ENCODE measurements at places on chromosomes 16 and 17.
A peak's percentile ranks its signal among the peaks of the same experiment; 100 is the strongest.

GRCh38 chr16:35750701-35751104 lies 2291.3 kb downstream of the TP53TG3F start:
- no peak for DNase-seq

- no peak for DNase-seq
Measured at GRCh38 chr16:81485824-81486539, 41.4 kb downstream of the CMIP start.

- DNase-seq: no peak
Measured at GRCh38 chr16:2753733-2754020, 1.2 kb downstream of the SRRM2 start.

GRCh38 chr16:71540-72401 lies 660 bp downstream of the RHBDF1 start:
- no peak for DNase-seq

- no peak for DNase-seq
Measured at GRCh38 chr16:5738586-5738985, 641.0 kb upstream of the EEF2KMT start.

- DNase-seq: no peak
Measured at GRCh38 chr16:69179328-69180010, 7.5 kb upstream of the SNTB2 start.

DNA sequence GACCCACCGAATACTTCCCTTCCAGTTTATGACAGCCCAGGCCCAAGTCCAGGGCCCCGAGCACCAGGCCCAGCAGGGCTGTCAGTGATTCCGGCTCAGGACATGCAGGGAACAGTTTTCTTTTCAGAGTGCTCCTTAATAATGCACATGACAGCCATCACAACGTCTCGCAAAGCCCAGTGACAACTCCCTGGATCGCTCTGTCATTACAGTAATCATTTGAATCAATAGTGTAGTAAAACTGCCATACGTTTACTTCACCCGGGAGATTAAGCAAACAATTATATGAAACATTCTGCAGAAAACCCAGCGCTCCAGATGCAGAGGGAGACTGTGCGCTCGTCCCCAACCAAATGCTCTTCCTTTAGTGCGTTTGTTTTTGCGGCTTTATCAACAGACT lies 162.6 kb upstream of the CDH13 start:
- no peak for DNase-seq

GRCh38 chr17:78144147-78144719 lies 2.0 kb upstream of the C17orf99 start:
- no peak for DNase-seq

DNA sequence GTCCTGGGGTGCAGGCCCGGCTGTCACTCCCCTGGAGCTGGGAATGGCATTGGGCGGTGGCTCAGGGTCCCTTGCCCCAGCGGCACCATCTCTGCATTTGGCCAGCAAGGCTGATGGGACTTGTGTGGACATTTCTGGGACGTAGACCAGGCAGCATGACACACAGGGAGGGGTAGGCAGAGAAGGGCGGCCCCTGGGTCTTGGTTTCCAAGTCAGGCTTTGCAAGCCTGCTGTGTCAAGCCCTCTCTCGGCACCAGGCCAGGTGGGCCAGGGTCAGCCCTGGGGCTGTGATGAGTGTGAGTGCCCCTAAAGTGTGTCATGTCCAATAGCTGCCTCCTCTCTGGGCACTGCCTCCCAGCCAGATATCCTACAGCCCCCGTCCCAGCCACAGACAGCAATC lies 335.2 kb downstream of the SEC14L1 start:
- no peak for DNase-seq

DNA sequence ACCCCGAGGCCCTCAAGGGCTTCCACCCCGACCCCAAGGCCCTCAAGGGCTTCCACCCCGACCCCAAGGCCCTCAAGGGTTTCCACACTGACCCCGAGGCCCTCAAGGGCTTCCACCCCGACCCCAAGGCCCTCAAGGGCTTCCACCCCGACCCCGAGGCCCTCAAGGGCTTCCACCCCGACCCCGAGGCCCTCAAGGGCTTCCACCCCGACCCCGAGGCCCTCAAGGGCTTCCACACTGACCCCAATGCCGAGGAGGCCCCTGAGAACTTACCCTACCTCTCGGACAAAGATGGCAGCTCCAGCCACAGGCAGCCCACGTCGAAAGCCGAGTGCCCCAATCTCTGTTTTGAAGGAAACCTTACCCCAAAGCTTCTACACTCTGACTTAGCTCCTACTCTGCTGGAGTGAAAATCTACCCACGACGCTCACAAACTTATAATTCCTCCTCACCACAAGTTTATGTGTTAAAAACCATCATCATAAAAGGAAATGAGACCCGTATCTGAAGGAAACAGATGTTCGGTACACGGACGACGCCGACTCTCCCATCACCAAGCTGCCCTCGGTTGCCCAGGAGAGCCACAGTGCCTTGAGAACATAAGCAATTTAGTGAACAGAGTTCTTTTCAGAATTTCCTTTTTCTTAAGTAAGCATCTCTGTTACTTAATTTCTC lies 61.2 kb upstream of the RPH3AL start:
- no peak for DNase-seq

- no peak for DNase-seq
Measured at GRCh38 chr16:83935005-83935857, 17.8 kb upstream of the OSGIN1 start.

DNA sequence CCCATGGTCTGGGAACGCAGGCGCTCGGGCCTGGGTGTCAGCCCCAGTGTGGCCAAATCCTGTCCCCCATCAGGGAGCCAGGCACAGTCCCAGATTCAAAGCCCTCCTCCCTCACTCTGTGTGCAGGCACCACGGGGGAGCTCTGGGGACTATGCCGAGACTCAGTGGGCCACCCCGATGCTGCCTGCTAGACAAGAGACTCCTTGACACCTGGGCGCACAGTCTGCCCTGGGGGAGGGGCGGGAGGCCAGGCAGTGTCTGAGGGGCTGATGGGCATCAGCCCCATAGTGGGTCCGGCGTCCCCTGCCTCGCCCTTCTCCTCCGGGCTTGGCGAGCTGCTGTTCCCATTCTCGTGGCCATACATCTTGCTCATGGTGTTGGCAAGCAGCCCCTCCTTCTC lies 8.5 kb upstream of the CD79B start:
- DNase-seq: no peak

- no peak for DNase-seq
Measured at GRCh38 chr17:1091900-1092299, 87.9 kb downstream of the ABR start.

- DNase-seq: no peak
Measured at GRCh38 chr17:64236827-64237403, 26.1 kb downstream of the TEX2 start.

GRCh38 chr16:89201439-89202377 lies 1.4 kb upstream of the SLC22A31 start:
- DNase-seq: no peak

DNA sequence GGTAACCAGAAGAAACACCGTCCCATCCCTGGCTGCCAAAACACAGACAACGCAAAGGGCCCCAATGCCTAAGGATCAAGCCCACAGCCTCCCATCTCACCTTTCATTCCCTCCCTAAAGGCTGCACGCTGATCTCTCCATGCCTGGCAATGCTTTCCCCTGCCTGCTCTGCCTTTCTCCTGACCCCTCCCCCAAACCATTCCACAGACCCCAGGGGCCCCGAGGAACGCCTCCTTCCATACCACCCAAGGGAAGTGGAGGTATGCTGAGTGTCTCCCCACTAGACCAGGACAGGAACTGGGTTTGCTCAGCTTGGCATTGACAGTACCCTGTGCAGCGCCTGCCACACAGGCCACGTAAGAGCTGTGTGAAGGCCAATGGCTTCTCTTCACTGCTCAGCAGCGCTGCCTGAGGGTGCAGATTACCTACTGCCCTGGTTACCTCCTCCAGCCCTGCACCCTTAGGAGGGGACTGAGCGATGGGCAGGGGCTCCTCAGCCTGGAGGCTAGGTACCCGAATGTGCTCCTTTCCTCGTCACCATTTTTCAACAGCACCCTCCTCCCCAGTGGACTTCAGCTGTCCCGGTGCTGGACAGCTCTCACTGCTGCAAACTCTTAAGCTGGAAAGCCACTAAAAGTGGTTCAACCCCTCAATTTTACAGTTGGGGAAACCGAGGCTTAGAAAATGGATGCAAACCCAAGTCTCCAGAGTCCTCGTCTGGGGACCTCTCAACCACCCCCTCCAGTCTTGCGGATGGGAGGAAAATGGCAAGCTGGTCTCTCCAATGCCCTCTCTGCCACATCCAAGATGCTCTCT lies 45.0 kb downstream of the SRCIN1 start:
- DNase-seq: no peak

GRCh38 chr17:31008374-31009041 lies 37.7 kb downstream of the RNF135 start:
- DNase-seq: peak; percentile 24

DNA sequence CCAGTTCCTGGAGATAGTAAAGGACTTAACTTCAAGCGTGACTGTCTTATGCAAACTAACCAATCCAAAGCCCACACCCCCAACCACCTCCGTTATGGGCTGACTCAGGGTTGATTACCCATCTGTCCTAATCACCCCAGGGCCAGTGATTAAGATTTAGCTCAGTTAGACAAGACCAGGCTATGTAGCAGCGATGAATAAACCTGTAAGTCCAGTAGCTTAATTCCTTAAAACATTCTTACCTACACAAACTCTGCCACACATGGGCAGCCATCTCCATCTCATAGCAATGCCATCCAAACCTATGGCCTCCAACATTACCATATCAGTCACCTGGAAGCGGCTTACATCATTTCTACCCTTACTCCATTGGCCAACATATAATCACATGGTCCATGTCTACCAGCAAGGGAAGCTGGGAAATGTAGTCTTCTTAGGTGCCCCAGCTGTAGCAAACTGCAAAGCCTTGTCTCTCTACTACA lies 266.7 kb downstream of the SHISA9 start:
- no peak for DNase-seq

DNA sequence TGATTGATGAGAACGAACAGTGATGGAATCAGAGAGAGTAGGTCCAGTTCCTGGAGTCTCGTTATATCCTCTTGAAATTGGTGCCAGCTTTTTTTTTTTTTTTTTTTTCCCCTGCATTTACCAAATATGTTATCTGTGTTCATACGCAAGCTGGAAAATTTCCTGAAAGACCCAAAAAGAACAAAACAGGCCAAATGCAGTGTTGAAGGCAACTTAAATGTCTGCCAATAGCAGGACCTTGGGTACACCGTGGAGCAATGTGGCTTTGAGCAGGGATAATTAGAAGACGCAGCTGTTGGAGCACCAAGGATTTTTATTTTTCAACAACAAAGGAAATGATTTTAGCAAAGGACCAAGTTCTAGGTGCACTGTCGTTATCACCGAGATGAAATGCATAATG lies 105.0 kb downstream of the ABCC6 start:
- no peak for DNase-seq

GRCh38 chr17:42485680-42486079 lies 27.0 kb downstream of the ATP6V0A1 start:
- no peak for DNase-seq

GRCh38 chr17:17569691-17570090 lies 21.8 kb downstream of the PEMT start:
- DNase-seq: no peak
